Uterine smooth muscle cell (primary cell): ENCODE measurements at places on chromosomes 12 and 14. TPM values are rescaled to one million over a fixed set of nuclear protein-coding genes. Genes with fewer than 3 reads are reported as not detected.

The CD27 gene
- total RNA-seq = 0.12 TPM in 1 of 2 replicates, not detected in the other

The GRIN2B gene
- total RNA-seq = under 0.01 and 0.22 TPM in 2 replicates

The RITA1 gene
- 14.7 and 17.5 TPM in 2 replicates for total RNA-seq

The NPFF gene
- total RNA-seq = not detected in 2 replicates

The BCL11B gene
- under 0.01 TPM in 1 of 2 replicates, not detected in the other for total RNA-seq

The TAS2R7 gene
- not detected in 2 replicates for total RNA-seq

The HOXC5 gene
- under 0.01 TPM in 1 of 2 replicates, not detected in the other for total RNA-seq

The VRK1 gene
- 29.4 and 63.9 TPM in 2 replicates for total RNA-seq

The C12orf42 gene
- total RNA-seq = not detected in 2 replicates

The SOAT2 gene
- 0.33 TPM in 1 of 2 replicates, not detected in the other for total RNA-seq

The PITPNM2 gene
- 4.6 and 6.5 TPM in 2 replicates for total RNA-seq

The ST8SIA1 gene
- 0.11 and 0.37 TPM in 2 replicates for total RNA-seq

The VRTN gene
- total RNA-seq = not detected in 2 replicates

The FAM181A gene
- not detected in 2 replicates for total RNA-seq

The CCDC196 gene
- not detected in 2 replicates for total RNA-seq
